SW 1271 (cell line): ENCODE measurements at places on chromosomes 5 and 9.

DNA sequence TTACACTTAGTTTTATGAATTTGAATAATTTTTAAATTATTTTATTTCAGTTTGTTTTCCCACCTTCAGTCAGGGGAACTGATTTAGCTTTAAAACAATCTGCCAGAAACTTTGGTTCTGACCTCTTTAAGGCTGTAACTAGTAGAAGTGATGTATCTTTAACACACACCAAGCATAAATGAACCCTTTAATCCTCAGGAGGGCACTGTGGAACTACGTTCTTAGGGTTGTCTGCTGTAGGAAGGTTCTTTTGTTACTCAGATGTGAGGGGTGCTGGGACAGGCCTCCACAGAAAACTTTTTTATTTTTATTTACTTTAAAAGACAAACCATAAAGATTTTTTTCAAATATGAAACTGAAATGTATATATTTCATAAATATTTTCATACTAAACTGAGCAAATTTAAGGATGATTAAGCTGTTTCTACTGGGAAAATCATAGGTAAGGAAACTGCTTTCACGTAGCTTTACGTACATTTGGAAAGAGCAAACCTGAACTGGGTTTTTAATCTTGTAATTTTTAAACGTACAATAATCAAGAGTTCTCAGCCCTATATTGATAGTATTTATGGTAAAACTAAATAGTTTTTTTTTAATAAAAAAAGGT lies 5.3 kb downstream of the KLF4 start:
- DNase-seq, result peak; percentile 81

DNA sequence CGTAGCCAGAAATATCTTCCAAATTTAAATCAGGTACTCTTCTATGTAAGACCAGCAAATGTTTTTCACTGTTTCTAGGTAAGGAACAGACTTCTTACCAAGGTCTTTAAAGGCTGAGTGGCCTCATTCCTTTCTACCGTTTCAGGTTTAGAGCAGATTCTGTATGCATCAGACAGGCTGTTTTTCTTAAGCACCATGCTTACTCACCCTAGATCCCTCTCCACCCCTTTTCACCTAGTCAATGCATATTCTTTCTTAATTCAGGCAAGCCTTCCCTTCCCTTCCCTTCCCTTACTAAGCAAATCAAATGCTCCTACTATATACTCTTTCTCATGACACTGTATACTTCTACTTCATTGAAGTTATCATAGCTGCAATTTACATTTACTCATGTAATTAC lies 70.7 kb downstream of the RFX3 start:
- no peak for DNase-seq

DNA sequence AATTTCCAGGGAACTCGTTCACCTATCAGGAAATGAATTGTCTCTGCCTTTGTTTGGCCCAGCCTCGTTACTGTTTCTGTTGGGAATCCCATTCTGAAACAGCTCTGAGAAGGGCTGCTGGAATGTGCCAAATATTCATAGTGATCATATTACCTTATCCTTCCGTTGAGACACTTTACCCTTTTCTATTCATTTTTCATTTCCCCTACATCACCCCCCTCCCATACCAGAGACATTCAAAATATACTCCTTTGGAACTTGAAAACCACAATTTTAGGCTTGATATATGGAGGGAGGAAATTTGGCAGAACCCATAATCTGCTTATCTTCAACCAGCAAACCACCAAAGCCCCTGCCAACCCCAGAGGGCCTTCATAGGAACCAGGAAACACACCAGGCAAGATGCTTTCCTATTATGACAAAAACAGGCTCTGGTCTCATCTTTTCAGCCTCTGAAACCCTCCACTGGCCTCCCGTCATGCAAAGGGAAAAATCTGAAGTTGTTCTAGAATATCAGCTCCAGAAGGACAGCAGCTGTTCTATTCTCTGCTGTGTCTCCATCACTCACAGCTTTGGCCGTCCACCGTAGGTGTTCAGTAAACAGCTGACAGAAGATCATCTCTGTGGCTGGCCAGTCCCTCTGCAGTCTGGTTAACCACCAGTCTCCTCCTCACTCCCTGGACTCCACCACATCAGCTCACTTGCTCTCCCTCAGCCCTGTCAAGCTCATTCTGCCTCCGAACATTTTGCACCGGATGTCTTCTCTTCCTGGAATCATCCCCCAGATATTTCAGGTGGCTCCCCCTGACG lies 217.2 kb upstream of the WWC1 start:
- no peak for DNase-seq

DNA sequence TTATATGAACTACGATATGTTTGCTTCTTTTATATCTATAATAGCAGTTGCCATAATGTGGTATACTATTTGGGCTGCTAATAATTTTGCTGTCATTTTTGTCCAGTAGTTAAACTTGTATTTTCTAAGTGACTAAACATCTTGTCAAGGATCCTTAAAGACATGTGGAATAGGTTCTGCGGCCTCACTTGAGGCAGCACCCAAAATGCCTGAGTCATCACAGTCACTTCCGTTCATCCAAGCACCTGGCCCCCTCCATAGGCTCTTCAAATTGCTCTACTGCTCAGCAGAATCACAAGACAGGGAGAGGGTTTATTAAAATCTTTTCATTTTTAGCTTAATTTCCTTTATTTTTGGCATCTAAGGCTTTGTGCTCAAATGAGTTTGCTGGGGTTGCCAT lies 259.1 kb downstream of the AOPEP start:
- no peak for DNase-seq

DNA sequence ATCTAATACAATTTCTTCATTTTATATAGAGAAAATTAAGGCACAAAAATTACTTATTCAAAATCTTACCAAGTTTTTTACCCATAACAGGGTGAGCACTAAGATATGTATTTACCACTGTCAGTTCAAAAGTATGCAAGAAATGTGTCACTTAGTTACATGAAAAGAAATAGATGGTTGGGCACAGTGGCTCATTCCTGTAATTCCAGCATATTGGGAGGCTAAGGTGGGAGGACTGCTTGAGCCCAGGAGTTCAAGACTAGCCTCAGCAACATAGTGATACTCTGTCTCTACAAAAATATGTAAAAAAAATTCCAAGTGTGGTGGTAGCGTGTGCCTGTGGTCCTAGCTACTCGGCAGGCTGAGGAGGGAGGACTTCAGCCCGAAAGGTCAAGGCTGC lies 19.4 kb downstream of the YIPF5 start:
- DNase-seq, result peak; percentile 29

GRCh38 chr5:124923131-124923530 lies 176.7 kb upstream of the ZNF608 start:
- no peak for DNase-seq

- DNase-seq, result no peak
These were observed 311.4 kb downstream of the TMEM167A start for GRCh38 chr5:82765765-82766164.

- no peak for DNase-seq
These were observed 12.0 kb upstream of the TRIM36 start for GRCh38 chr5:115181757-115182156.
